Stimulated activated CD4-positive, alpha-beta T cell treated with anti-CD3 and anti-CD28 coated beads, Interleukin-1b, Interleukin-23, amount 100 ng/mL, for 4 hours (primary cell): ENCODE measurements at places on chromosomes 6 and 20.

GRCh38 chr6:158383542-158383941 lies 71.3 kb downstream of the TULP4 start:
- no peak for DNase-seq

DNA sequence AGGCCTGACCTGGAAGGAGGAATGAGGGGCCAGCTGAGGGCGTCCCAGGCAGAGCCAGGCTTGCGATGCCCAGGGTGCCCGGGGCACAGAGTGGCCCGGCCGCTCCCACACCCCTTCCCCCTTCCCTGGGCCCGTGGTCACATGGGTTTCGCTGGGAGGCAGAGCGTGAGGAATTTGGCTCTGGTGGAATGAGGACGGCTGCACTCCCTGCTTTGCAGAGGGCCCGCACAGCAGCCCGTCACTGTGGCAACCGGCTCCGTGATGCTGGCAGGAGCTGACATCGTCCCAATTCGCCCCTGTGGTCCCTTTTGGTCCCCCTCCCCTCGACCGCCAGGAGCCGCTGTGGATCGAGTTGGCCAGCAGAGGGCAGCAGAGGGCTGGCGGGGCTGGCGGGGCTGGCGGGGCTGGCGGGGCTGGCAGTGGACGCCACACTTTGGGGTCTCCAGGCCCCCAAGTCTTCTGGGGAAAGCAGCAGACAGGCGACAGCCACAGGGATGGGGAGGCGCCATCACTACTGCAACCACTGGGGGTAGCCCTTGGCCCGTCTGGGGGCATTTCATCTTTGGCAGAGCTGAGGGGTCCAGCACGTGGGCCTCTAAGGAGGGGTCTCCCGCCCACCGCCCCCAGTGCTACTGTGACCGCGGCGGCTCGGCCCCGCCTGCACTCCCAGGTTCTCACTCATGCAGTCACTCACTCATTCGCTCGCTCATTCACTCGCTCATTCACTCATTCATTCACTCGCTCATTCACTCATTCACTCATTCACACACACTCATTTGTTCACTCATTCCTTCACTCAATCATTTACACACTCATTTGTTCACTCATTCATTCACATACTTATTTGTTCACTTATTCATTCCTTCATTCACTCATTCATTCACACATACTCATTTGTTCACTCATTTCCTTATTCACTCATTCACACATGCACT lies 49.7 kb upstream of the BHLHE23 start:
- DNase-seq: no peak

DNA sequence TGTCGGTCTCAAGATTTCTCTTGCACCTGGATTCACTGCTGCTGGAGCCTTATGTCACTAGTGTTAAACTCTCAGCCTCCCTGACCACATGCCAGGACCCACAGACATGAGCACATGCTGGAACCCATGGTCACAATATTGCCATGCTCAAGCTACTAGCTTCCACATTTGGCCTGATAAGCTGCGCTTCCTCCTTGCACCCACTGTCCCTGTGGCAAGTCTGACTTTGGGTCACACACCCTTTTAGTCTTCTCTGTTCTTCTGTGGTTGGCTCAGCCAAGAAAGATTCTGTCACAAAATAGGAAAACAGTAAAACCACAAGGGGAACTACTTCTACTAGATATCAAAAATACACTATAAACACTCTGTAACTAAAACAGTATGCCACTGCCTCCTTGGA lies 68.9 kb upstream of the HDAC2 start:
- DNase-seq: no peak

DNA sequence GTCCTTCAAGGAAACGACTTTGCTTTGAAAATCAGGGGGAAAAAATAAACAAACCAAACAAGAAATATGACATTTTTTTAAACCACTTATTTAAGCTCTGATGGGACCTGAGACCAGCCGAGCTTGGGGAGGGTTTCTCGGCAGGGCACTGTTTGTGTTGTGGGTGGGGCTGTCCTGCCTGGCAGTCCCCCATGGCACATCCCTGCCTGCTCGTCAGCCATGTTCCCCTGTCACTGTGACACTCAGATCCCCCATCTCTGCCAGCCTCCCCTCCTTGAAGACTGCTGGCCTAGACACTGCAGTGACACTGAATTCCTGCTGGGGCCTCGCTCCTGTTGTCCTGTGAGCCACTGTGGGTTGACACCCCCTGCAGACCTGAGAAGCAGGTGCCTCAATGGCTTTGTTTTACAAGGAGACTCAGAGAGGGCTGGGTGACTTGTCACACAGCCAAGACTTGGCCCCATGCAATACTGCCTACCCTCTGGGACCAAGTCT lies 95.1 kb upstream of the PTPN1 start:
- DNase-seq: no peak

DNA sequence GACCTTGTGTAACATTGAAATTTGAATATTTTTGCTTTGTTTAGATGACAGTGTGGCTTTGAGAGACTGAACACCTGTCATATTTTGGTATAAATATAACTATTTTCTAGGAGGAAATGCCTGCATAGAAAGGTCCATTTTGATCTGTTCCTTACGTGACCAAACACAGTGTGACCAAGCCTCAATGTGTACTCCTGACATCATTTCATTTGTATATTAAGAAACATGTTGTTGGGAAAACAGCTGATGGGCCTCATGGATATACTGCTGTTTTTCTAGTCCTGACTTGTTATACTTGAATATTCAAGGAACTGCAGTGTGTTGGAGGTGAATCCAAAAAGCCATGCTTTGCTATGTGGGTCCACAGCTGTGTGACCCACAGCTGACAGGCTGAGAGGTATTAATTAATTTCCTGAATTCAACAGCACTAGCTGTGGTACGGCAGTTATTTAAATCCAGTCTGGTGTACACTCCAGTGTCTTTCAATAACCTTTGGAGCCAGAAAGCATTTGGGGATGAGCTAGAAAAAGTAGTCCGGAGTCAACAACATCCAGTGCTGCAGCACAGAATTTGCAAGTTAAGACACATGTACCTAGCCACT lies 18.9 kb downstream of the NCOA7 start:
- DNase-seq: no peak

- no peak for DNase-seq
Measured at GRCh38 chr20:25308671-25309394, 60.9 kb downstream of the PYGB start.

DNA sequence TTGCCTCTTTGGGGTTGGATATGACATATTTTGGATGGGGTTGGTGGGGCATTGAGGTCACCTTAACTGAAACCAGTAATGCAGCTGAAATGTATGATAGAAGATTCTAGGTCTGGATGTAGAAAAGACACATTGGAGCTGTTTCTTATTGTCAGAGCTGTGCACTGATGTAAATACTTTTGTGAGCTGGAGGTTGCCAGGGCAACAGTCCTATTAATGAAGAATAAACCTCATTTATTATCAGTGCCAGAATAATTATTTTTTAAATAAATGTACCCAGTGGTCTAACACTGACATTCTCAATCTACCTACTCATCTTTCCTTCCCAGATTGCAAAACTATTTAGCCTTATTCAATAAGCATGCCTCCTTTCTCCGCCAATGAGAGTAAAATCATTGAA lies 57.0 kb downstream of the CAP2 start:
- DNase-seq: no peak

DNA sequence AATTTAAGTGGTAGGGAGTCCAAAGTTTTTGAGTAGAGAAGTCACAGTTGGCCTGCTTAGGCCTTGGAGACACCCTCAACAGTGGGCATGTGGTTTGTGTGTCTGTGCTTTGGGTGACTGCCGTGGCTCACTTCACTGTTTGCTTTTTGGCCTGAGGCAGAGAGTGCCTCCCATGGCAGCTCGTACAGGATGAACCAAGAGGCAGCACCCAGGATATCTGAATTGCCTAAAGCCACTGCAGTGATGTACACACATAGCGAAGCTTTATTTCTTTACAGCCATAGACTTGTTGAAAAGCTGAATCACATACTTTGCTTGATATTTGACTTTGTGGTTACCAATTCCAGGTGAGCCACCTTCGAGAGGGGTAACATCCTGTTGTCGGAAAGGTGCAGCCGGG lies 21.6 kb downstream of the RREB1 start:
- DNase-seq: no peak

DNA sequence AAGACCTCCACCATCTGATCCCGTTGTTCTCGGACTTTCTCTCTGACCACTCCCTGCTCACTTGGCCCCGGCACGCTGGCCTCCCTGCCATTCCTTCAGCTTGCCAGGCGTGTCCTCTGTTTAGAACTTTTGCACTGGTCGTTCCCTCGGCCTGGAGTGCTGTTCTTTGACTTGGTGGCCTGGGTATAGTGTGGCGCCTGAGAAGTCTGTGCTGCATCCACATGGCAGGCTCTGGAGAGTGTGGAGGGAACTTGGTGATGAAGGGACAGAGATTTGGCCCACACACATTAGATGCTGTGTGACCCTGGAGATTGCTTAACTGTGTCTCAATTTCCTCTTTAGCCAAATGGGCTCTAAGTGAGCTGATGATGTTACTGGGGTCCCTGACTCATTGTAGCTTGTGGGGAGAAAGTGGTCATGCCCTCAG lies 13.0 kb upstream of the TGM2 start:
- no peak for DNase-seq

DNA sequence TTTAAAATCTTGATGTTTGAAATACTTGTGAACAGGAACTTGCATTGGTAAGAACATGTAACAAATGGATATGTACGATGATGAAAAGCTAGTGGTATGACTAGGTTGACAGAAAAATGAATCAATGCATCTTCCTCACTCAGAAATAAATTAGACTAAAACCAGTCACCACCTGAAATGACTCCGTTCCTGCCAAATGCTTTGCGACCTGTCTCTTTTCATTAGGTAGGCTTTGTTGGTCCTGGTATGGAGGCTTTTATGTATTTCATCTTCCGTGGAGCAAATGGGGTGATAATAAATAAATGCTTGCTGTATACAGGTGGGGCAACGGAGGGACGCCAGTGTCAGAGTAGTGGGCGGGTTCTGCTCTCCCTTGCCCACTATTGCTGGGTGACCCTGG lies 17.1 kb upstream of the ULBP3 start:
- no peak for DNase-seq

DNA sequence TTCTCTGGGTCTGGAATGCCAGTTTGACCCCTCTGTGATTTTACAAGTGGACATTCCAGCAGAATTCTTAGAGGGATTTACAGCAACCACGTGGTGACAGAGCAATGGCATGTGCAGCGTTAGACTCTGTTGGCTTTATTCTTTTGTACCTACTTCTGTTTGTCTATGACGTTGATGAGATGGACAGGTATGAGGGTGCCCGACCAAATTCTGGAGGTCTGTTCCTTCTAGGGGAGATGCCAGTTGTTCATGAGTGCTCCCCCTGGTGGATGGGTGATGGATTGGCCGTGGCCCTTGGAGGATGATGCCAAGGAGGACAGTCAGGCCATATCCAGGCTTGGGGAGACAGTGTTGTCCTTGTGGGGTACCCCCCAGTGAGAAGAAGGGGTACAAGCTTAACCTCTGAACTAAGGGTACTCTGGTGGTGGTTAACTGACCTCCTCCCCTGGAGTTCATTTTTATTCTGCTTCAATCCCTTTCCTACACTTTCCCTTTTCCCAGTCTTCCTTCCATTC lies 198.6 kb downstream of the DTNBP1 start:
- DNase-seq: peak; percentile 37

GRCh38 chr20:49892817-49893216 lies 22.5 kb downstream of the SPATA2 start:
- no peak for DNase-seq

GRCh38 chr6:40948570-40948969 lies 90.5 kb downstream of the UNC5CL start:
- no peak for DNase-seq

DNA sequence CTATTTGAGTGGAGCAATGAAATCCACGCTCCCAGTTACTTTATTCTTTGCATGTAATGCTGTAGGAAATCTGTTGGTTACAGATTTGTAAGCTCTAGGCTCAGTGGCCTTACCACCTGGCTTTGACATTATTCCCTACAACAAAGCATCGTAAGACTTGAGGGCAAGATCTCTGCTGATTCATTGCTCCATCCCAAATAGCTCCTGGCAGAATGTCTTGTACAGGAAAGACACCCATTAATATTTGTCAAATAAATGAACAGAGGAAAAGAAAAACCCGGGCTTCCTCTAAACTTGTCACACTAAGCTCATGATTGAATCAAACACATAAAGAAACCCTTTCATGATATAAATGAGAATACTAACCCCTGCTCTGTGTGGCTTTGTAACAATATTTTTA lies 357.5 kb upstream of the RNF217 start:
- no peak for DNase-seq

GRCh38 chr20:44707018-44707579 lies 8.1 kb upstream of the CCN5 start:
- no peak for DNase-seq

DNA sequence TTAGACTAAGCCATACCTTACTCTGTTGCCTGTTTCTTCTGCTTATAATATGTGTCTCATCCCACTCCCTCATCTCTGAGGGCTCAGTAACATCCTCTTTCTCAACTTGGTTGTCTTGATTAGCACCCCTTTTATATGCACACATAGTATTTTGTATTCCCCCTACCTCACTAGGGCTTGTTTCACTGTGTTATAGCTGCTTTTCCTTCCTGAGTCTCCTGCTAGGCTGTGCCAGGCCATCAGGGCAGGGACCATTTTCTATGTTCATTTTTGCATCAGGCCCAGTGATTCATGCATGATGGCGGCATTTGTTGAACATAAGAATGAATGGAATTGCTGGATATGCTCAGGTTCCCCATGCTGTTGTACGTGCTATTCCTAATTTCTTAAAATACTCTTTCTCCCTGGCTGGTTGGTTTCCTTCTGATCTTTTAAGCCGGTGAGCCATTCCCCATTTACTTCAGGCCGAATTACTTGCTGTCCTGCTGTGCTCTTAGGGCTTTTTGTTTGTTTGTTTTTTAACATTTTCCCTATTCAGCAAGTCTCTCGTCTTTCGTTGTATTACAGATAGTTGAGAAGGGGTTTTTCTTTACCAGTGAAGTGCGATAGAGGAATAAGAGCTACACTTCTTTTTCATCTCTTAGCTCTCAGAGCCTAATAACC lies 183.2 kb downstream of the CARMIL1 start:
- DNase-seq: no peak

DNA sequence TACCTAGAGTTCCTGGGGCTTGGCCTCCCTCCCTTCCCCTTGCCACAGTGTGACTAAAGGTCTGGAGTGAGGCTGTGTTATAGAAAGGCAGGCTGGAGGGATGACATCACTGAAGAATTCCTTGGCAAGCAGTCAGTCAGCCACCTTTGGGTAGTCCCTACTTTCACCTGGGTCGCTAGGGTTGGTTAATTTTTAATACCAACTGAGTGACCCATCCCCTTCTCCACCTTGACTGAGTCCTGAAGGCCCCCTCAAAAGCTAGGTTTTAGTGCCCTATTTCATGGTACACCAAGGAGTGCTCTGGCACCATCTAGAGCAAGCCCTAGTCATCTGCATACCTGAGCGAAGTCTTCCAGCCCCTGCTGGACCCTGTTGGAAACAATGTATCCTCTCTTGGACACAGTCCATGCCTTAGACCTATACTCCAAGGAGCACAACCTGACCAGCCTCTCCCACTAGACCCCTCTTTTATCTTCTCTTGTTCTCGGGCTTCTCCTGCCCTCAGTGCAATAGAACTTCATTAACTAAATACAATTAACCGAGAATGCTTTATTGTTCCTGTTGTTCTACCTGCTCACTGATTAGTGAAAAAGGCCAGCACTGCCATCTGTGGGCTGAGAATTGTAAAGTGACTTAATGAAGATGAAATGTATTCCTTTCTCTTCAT lies 44.6 kb downstream of the RIN2 start:
- no peak for DNase-seq

GRCh38 chr20:19934792-19935491 lies 82.2 kb upstream of the NAA20 start:
- DNase-seq: no peak
